GM23248 (cell line): ENCODE measurements at places on chromosomes 4 and X. TPM values are rescaled to one million over a fixed set of nuclear protein-coding genes. Genes with fewer than 3 reads are reported as not detected.

DNA sequence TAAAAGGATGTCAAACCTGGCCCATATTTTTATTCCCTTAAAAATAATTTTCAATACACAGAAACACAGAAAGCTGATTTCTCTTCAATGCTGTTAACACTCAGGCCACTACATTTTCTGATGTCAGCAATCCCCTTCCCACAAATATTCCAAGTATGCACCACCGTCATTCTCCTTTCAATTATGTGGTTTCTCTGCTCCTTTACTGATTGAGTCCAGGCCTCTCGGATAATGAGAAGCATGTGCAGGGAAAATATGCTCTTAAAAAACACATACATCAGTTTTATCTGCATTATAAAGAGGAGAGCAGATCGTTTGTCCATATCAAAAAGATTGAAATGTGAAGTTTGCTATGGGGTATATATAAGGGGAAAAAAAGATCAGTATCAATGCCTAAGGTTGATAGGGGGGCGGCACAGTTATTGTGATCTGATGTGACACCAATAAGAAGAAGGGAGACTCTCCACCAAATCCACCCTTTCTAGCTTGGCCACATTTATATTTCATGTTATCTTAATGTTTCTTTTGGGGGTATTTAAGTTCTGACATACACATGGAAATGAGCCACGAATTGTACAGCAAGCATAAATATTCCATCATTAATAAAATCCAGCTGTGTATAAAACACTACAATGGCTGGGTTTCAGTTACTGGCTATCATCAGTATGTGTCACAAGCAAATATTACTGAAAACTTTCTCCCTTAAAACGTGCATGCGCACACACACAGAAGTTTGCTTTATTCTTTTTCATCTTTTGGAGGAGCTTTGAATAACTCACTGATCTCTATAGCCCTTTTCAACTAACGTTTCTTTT lies 6.4 kb downstream of the AMOT start:
- peak; percentile 67 for DNase-seq

GRCh38 chr4:150725957-150726523 lies 144.1 kb downstream of the MAB21L2 start:
- no peak for DNase-seq

- DNase-seq, result no peak
These were observed 149.2 kb upstream of the RAI2 start for GRCh38 chrX:18010253-18010652.

DNA sequence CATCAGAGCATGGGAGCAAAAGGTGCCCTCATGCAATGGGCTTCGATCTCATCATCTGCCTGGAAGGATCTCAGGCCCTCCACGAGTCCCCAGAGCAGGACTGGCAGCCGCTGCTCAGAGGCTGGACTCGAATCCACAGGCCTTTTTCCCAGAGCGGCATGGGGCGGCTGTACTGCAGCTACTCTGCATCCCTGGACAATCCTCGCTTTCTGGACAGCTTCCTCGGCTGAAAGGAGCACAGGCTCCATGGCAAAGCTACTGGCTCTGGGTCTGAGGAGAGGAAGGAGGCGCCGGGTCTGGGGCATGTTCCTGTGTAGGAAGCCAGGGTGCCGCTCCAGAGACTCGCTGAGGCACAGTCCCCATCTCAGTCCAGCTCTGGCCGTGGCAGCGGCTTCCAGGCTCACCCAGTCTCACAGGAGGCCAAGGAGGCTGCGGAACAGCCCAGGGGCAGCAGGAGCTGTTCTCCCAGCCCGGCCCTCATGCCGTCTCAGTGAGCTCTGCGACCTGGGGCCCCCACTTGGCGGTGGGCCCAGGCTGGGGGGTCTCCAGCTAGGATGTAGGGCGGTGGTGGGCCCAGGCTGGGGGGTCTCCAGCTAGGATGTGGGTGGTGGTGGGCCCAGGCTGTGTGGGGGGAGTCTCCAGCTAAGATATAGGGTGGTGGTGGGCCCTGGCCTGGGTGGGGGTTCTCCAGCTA lies 2.7 kb upstream of the SPON2 start:
- no peak for DNase-seq

DNA sequence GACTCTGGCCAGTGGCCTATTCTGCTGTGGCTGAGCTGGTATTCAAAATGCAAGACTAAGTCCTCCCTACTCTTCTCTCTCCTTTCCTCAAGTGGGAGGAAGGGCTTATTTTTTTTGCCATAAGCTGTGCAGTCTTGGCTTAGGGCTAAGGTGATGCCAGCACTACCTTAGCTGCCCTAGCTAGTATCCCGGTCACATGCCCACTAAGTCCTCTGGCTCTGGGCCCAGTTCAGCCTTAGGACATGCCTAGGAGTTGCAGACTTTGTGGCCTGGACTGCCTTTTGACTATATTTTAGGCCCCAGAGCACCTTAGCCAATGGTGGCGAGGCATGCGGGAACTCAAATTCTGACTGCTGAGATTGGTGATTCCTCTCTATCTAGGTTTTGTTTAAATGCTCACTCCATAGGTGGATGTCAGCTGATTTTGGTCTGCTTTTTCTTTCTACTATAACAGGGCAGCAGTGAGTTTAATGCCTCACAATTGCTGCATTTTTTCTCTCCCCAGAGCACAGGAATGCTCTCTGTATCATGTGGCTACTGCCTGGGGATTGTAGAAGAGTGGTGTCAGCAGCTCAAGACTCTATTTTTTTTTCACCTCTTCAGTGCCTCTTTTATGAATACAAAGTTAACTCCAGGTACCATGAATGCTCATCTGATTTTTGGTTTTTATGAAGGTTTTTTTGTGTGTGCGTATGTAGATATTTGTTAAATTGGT lies 472.9 kb upstream of the GRID2 start:
- DNase-seq, result no peak

- DNase-seq, result peak; percentile 47
These were observed 1.7 kb upstream of the AFP start for GRCh38 chr4:73434311-73434710.

- DNase-seq, result peak; percentile 64
These were observed 728 bp downstream of the UBA6 start for GRCh38 chr4:67700116-67700737.

GRCh38 chr4:176927664-176928063 lies 134.9 kb upstream of the VEGFC start:
- peak; percentile 85 for DNase-seq

GRCh38 chr4:120088507-120088906 lies 21.9 kb upstream of the MAD2L1 start:
- DNase-seq, result peak; percentile 30

- DNase-seq, result no peak
These were observed 32.7 kb upstream of the DAPP1 start for GRCh38 chr4:99783940-99784339.

- DNase-seq, result no peak
These were observed 32.0 kb upstream of the COL25A1 start for GRCh38 chr4:109334129-109335105.

DNA sequence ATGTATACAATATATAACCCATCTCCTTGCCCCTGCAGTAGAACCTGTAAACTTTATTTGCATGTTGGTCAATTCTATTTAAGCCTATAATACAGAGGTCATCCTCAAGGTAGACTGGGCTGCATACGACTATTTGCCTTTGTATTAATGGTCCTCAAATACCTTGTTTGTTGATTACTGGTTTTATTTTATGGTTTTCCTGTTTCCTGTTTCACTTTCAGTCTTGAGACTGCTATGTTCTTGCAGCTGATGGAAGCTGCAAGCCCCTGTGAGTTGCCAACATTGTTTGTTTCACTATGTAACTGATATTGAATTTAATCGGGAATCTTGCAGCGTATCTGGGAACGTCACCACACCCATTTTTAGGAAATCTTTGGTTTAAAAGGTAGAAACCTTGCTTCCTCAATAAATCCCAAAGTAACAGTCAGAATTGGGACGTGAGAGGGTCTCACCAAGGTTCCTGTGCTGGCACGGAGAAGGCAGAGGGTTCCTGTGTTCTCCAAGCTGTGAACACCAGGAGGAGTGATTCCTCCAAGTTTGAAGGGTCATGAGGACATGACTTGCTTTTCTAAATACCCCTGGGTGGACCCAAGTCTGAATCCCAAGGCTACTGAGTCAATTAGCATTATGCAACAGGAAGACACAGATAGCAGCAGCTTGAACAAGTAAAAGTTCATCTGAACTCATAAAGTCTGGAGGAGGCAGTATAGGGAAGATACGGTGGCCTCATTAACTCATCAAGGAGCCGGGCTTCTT lies 110.6 kb upstream of the PNPLA4 start:
- DNase-seq, result no peak

GRCh38 chr4:13302876-13303275 lies 181.3 kb downstream of the RAB28 start:
- peak; percentile 40 for DNase-seq

DNA sequence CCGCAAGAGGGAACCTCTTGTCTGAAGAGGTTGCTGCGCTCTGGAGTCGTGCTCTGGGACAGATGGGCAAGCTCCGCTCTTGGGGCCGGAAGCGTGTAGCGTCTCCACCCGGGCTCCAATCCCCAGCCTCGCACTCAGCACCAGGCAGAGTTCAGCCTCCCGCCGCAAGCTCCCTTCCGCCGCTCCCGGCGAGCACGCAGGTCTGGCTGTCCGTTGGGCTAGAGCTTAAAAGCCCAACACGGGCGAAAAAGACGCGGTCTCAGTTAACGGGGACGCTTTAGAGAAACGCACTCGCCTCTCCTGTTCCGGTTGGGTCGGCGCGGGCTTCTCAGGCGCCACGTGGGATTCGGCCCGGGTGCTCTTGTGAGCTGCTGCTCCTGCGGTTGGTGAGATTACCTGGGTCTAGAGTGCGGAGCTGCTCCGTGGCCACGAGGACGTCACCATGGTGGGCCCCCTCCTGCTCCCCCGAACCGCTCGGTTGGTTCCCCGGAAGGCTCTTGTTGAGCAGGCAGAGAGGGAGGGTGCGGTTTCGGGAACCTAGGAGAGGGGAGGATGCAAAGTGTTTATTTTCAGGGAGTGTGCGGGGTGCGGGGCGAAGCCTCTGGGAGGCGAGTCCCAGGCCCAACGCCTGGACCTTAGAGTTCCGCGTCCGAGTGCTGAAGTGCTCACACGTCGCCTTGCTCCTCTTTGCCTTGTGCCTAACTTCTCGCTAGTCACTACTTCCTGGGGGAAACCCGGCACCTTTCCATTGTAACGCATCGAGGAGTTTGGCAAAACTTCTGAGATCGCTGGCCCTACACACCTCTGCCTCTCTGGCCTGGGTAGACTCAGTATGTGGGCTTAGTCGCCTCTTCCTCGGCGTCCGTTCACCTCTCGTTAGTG lies at the start of gene TMA16:
Gene TMA16, plus strand, starts transcription at position 331 of the 882 bp plus-strand sequence. Its CDS starts 112 bp downstream, at position 443.
- DNase-seq, result peak; percentile 97

DNA sequence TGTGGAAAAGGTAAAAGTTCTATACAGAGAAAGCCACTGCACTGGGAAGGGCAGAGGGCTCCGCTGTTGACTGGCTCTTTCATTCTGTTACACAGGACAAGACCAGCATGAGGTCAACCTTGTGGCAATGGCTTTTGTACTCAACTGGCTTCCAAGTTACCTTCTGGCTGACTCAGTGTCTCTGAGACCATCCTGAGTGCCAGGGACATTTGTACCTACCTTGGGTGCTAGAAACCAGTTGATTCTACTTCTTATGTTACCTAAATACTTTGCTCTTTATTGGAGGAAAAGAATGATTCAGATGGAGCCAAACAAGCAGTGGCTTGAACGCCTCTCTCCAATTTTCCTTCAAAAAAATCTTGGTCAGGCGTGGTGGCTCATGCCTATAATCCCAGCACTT lies 123.2 kb downstream of the RBM47 start:
- DNase-seq, result no peak

The ADH1C gene
- not detected in 2 replicates for total RNA-seq

The SATL1 gene
- not detected in 2 replicates for total RNA-seq

The ATP1B4 gene
- total RNA-seq, result not detected in 2 replicates

The RRAGB gene
- total RNA-seq, result 12.9 and 19.0 TPM in 2 replicates

The GLRA3 gene
- total RNA-seq, result not detected in 2 replicates
